Left renal cortex interstitium (tissue), 4 donors: ENCODE measurements at places on chromosomes 4 and X. TPM values are rescaled to one million over a fixed set of nuclear protein-coding genes. Genes with fewer than 3 reads are reported as not detected.

The VEGFC gene
- polyA plus RNA-seq = 20.0 TPM

The TMEM35A gene
- 7.2 TPM for polyA plus RNA-seq

The GAK gene
- 68.7 TPM for polyA plus RNA-seq

The UCP1 gene
- 0.22 TPM for polyA plus RNA-seq
